Neural progenitor cell (in vitro differentiated cells): ENCODE measurements at places on chromosomes 2 and 18.

DNA sequence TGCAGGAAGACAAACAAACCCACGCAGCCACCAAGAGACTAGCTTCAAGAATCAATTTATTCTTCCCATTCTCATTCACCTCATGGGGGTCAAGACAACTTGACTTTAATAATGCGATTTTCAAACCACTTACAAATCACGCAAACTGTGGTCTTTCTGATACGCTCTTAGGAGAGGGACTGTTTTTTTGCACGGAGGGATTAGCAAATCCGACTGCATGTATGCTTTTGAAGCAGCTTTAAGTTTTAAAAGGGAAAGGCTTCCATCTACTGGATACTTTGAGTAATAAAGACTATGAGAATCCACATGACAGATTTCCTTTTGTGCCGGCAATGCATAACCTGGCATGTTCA, 322.9 kb upstream of the KCNJ3 start:
- no peaks in the 10 kb centered on the region for H3K4me1 ChIP-seq
- no peak overlapping the region for H3K27ac ChIP-seq
- H3K36me3 ChIP-seq = no peaks in the 10 kb centered on the region
- H3K4me3 ChIP-seq = no peak overlapping the region
- H3K27me3 ChIP-seq = no peaks in the 10 kb centered on the region

GRCh38 chr2:238267884-238268680, 20.3 kb downstream of the PER2 start:
- H3K27ac ChIP-seq = no peak overlapping the region
- no peaks in the 10 kb centered on the region for H3K36me3 ChIP-seq
- DNase-seq = no peak
- H3K27me3 ChIP-seq = no peaks in the 10 kb centered on the region
- H3K4me3 ChIP-seq = no peak overlapping the region

DNA sequence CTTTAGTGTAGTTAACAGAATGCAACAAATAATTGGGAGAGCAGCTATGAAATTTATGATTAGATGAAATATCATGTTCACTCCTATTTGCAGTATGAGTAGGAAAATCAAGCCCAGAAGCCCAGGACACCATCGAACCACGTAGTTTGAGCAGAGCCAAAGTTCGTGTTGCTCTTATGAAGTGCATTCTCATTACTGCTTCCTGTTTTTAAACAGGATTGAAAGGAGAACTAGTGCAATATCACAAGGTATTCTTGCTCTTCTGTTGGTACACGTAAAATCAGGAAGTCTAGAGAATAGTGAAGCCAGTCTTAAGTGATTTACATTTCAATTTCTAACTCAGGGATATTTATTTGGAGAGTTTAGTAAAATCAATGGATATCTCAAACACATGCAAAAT, 21.1 kb downstream of the ARHGAP15 start:
- H3K4me3 ChIP-seq = no peak overlapping the region
- no peaks in the 10 kb centered on the region for H3K4me1 ChIP-seq
- no peak overlapping the region for H3K27ac ChIP-seq
- H3K27me3 ChIP-seq = no peaks in the 10 kb centered on the region

DNA sequence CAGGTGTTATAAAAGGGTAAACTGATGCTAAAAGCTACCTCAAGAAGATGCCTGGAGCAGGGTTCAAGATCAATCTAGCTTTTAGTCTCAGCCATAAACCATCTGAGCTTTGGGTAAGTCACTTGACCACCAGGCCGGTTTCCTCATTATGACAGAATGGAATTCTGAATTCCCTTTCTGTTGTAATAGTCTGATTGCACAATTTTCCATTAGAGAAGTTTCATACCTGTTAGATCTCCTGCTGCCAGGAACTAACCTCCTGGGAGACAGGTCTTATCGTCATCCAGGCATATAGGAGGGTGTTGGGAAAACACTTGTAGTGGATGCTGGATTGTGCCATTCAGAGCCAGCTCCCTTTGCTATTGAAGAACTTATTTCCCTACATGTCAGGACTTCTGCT, 272.5 kb downstream of the TDRD15 start:
- DNase-seq = no peak
- no peaks in the 10 kb centered on the region for H3K36me3 ChIP-seq
- no peak overlapping the region for H3K4me3 ChIP-seq
- H3K27me3 ChIP-seq = no peaks in the 10 kb centered on the region

GRCh38 chr2:42169874-42170521, 845 bp downstream of the EML4 start:
- H3K27me3 ChIP-seq = no peaks in the 10 kb centered on the region
- peak; percentile 31 for DNase-seq
- H3K4me1 ChIP-seq = peaks cover 22% of the 10 kb centered on the region
- peak overlapping the region; percentile 79 for H3K4me3 ChIP-seq
- H3K36me3 ChIP-seq = no peaks in the 10 kb centered on the region

DNA sequence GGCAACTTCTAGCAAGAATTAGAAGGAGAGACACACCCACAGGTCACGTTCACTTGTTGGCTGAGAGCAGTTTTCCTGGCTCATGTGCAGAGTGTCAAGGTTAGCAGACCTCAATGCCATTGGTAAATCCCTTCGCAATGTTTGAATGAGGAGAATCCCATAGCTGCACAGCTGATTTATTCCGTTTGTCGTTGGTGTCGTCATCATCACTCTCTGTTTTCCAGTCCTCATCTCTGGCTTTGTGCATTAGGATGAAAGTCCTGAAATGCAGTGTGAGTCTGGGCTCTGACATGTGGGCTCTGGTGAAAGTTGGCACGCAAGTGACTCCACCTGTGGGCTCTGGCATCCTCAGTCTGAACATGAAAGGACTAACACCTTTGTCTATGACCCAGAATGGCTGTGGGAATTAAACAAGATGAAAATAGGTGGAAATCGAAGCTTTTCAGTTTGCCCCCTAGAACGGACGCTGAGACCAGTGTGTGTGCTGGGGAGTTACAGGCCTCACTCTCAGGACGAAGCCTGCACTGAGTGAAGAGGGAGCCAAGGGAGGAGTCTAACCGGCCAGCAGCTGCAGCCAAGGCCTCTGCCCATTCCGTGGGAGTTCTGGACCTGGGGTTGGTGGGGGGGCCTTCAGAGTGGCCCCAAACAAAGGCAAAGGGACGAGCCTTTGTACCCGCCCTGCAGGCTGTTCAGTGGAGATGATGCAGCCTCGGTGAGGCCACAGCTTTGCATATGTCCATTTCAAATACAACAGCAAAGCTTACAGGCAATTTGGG, 74.8 kb upstream of the ZNF516 start:
- DNase-seq = peak; percentile 32
- H3K36me3 ChIP-seq = no peaks in the 10 kb centered on the region
- no peaks in the 10 kb centered on the region for H3K27me3 ChIP-seq
- H3K27ac ChIP-seq = no peak overlapping the region
- no peak overlapping the region for H3K4me3 ChIP-seq
- H3K4me1 ChIP-seq = peaks cover 13% of the 10 kb centered on the region

DNA sequence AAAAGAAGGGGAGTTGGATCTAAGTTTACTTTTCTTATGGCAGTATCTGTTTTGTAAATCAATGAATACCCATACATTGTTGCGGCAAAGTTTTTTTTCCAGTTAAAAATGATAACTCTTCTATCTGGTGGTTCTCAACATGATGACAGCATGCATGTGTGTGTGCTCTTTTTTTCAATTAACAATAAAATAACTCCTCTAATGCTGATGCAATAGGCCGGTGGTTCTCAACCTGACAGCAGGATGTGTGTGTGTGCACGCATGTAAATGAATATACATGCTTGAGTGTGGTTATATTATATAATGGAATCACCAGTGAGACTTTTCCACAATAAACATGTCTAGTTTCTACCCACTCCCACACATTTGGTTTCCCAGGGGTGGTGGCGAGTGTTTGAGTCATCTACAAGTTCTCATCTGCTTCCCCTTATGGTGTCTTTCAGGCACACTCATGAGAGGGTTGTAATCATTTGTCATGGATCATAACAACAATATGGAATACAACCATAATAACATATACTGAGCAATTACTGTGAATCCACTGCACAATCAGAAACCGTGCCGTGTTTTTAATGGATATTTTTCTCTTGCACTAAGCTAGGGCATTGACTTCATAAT, 31.2 kb downstream of the PARD3B start:
- peaks cover 10% of the 10 kb centered on the region for H3K4me1 ChIP-seq
- H3K36me3 ChIP-seq = no peaks in the 10 kb centered on the region
- no peak overlapping the region for H3K27ac ChIP-seq

DNA sequence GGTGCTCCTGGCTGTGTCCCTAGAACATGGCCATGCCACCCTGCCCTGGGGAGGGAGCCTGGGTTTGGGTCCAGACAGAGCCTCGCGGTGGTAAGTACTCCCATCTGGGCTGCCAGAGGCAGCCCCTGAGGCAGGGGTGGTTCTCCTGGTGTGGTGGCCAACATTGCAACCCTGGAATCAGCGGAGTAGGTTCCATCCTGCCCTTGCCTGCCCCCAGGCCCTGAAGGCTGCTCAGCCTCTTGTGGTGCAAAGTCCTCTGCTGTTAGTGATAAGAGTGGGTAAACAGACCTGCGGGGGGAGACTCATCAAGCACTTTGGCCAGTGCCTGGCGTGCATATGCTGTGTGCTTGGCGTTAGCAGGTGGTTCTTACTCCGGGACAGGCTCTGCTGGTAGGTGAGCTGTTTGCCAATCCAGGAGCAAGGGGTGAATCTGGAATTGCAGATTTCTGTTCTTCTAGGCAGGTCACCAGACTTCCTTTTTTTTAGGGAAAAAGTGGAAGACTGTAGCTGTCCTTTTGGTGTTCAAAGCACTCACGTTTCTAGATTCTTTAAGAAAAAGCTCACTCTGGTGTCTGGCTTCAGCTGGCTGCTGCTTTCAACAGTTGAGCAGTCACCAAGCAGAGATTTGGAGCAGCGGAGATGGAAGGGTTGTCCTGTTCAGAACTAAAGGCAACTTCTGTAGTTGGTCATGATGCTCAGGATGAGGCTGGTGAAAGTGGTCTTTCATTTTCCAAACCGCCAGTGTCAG, 3.2 kb downstream of the CNNM3 start:
- H3K4me3 ChIP-seq = no peak overlapping the region
- H3K36me3 ChIP-seq = no peaks in the 10 kb centered on the region
- no peak overlapping the region for H3K27ac ChIP-seq
- DNase-seq = no peak
- H3K27me3 ChIP-seq = peaks cover 7% of the 10 kb centered on the region

DNA sequence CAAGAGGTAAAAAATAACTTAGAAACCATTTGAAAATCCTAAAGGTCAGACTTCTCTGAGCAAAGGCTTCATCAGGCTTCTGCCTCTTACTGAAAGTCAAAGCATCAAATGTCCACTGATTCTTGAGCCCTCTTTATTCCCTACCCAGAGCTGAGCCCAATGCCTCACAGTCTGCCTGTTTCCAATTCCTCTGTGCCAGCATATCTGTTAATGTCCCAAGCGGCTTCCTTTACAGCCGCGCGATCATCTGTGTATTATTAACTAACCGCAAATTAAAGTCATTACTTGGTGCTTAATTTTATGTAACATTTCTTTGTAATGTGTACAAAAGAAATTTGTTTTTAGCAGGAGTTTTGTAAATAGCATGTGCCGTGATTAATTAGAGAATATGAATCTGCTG, 418.8 kb upstream of the HNRNPA3 start:
- no peak overlapping the region for H3K27ac ChIP-seq
- H3K27me3 ChIP-seq = no peaks in the 10 kb centered on the region
- no peaks in the 10 kb centered on the region for H3K4me1 ChIP-seq
- no peak for DNase-seq

DNA sequence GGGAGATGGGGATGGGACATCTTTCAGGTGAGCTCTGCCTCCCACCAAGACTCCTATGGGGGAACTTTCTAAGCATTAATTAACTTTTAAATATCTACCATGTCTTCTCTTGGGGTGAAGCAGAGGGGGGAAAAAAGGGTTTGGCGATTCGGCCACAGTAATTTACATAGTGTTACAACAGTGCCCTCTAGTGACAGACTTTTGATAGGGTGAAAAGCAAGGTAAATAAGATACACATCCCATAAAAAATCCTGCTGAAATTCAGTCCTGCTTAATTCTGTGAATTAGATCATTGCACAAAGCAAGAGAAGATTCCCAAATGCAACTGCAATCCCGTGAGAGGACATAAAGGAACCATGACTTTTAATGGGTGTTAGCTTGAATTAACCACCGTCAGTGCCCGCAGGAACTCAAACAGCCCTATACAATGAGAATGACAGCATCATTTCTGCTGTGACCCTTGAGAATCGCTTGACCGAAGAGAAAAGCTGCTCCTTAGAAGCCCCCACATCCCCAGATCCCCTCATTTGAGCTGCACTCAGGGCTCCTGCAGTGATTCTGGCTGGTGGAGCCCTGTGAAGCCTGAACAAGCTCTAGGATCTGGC, 32.8 kb downstream of the FAM124B start:
- no peaks in the 10 kb centered on the region for H3K27me3 ChIP-seq
- no peaks in the 10 kb centered on the region for H3K36me3 ChIP-seq
- DNase-seq = peak; percentile 78
- H3K4me1 ChIP-seq = no peaks in the 10 kb centered on the region

GRCh38 chr2:66427300-66427699, 7.6 kb upstream of the MEIS1 start:
- H3K27ac ChIP-seq = no peak overlapping the region
- H3K36me3 ChIP-seq = no peaks in the 10 kb centered on the region
- peaks cover 77% of the 10 kb centered on the region for H3K27me3 ChIP-seq

DNA sequence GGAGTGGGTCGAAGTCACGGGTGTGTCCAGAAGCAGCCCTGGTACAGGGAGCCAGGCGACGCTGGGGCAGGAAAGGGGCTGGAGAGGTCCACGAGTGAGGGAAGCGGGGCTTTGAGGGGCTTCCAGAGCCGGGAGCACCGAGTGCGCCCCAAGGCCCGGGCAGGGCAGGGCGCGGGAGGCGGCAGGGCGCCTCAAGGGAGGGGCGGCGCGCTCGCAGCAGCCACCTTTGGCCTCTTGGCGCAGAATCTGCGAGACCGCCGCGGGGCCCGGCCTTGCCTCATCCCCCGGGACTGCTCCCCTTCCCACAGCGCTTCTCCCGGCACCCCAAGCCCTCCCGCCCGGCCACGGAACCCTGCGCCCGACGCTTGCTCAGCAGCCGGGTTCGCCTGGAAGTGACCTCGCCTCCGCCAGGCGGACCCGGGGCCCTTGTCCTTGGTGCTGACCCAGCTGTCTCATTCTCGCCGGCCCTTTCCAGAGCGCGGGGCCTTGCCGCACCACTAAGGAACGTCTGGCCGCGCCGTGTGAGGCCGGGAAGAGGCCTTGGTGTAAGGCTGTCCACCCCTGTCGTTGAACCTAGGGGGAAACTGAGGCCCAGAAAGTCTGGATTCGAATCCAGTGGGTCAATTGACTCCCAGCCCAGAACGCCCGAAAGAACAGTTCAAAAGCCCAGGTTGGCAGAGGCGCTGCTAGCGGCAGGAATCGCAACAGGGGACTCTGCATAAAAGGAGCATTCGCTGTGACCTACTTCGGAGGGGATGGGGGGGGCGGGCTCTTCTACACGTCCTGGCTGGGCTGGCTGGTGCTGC, 584 bp upstream of the DNER start:
- no peaks in the 10 kb centered on the region for H3K36me3 ChIP-seq
- H3K27ac ChIP-seq = no peak overlapping the region
- peak; percentile 89 for DNase-seq
- H3K4me3 ChIP-seq = peak overlapping the region; percentile 80
- H3K4me1 ChIP-seq = peaks cover 4% of the 10 kb centered on the region

- H3K4me1 ChIP-seq = no peaks in the 10 kb centered on the region
- DNase-seq = no peak
- H3K4me3 ChIP-seq = no peak overlapping the region
- no peaks in the 10 kb centered on the region for H3K27me3 ChIP-seq
- H3K36me3 ChIP-seq = no peaks in the 10 kb centered on the region
- no peak overlapping the region for H3K27ac ChIP-seq
Measured at GRCh38 chr2:178136321-178137025, 24.2 kb downstream of the RBM45 start.

- DNase-seq = no peak
- no peak overlapping the region for H3K27ac ChIP-seq
- H3K4me1 ChIP-seq = no peaks in the 10 kb centered on the region
- H3K27me3 ChIP-seq = no peaks in the 10 kb centered on the region
- H3K36me3 ChIP-seq = no peaks in the 10 kb centered on the region
Measured at GRCh38 chr2:10398496-10398895, 49.6 kb downstream of the ODC1 start.
